Fibroblast of skin of back (primary cell): ENCODE measurements at places on chromosomes 1 and 21.

- peak; percentile 50 for DNase-seq
Measured at GRCh38 chr1:150477733-150478132, 9.5 kb upstream of the TARS2 start.

GRCh38 chr1:198519639-198520501 lies 20.6 kb downstream of the ATP6V1G3 start:
- DNase-seq = no peak

- no peak for DNase-seq
Measured at GRCh38 chr1:29388884-29389283, 152.6 kb downstream of the PTPRU start.

DNA sequence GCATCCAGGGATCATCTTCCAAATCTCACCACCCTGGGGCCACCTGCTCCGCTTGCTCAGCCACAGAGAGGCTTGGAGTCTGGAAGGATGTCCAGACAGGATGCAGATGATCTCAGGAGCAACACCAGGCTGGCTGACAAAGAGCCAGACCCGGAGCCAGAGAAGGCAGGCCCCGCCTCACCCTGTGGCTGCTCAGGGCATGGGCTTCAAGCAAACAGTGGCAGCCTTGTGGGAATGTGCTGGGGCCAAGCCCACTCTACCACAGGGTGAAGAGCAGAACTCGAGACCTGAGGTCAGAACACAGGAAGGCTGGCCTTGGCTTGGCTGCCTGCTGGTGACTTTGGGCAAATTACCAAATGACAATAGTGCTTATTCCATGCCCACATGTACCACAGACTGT lies 45.5 kb downstream of the MRPL37 start:
- DNase-seq = no peak
